Activated naive CD8-positive, alpha-beta T cell treated with anti-CD3 and anti-CD28 coated beads, Interleukin-2, amount 10 ng/mL, durations not matched to agents 7 days and 5 days (primary cell): ENCODE measurements at places on chromosomes 7 and 10. TPM values are rescaled to one million over a fixed set of nuclear protein-coding genes. Genes with fewer than 3 reads are reported as not detected.

DNA sequence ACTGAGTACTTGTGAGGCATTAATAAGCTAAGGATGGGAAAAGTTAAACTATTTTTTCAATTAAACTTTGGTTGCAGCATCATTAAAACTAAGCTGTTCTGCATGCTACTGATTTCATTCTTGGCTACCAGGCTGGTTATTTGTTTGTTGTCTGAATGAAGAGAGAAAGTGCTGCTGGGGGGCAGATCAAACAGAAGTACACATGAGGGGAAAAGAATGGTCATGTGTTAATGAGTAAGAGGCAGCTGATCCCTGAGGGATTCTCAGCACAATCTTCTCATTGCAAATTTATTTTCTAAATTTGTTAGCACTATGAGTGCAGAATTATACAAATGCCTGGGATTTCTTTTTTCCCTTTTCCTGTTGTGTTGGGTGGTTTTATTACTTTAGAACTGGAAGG is 213.2 kb upstream of the HPS1 start:
- peaks cover 5% of the 10 kb centered on the region for H3K27me3 ChIP-seq
- no peaks in the 10 kb centered on the region for H3K4me1 ChIP-seq
- DNase-seq, result no peak
- no peak overlapping the region for H3K4me3 ChIP-seq
- H3K36me3 ChIP-seq, result no peaks in the 10 kb centered on the region

DNA sequence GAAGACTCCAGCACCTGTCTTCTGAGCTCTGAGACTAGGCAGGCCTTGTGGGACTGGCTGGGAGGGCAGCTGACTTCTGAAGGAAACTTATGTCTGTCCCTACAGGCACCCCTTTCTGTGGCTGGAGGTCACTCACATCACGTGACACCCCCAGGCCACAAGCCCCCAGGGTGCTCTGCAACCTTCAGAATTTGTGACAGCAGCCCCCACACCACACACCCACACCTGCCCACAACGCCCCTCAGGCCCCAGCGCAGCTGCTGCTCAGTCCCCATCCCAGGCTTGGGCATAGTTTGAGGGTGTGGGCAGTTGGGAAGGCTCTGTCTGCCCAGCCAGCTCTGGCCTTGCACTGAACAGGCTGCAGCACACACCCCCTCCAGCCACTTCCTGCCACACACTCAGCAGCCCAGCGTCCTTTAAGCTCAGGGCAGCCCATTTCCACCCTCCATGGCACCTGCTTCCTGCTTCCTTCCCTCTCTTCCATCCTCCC is 80.0 kb upstream of the UNC5B start:
- no peak for DNase-seq
- H3K27ac ChIP-seq, result no peak overlapping the region
- H3K36me3 ChIP-seq, result no peaks in the 10 kb centered on the region
- H3K4me1 ChIP-seq, result peaks cover 15% of the 10 kb centered on the region
- H3K27me3 ChIP-seq, result peaks cover 17% of the 10 kb centered on the region

- no peak overlapping the region for H3K4me3 ChIP-seq
- no peak overlapping the region for H3K27ac ChIP-seq
- peaks cover 79% of the 10 kb centered on the region for H3K27me3 ChIP-seq
- DNase-seq, result no peak
- no peaks in the 10 kb centered on the region for H3K36me3 ChIP-seq
Observed at GRCh38 chr10:30057421-30057841, 2.0 kb downstream of the JCAD start.

The GRID2IP gene
- 0.28 TPM for total RNA-seq

The HOXA7 gene
- not detected for total RNA-seq

- H3K4me3 ChIP-seq, result no peak overlapping the region
- no peak for DNase-seq
- H3K27me3 ChIP-seq, result peaks cover 7% of the 10 kb centered on the region
- H3K27ac ChIP-seq, result no peak overlapping the region
Observed at GRCh38 chr7:85030893-85031292, 156.0 kb downstream of the SEMA3D start.

DNA sequence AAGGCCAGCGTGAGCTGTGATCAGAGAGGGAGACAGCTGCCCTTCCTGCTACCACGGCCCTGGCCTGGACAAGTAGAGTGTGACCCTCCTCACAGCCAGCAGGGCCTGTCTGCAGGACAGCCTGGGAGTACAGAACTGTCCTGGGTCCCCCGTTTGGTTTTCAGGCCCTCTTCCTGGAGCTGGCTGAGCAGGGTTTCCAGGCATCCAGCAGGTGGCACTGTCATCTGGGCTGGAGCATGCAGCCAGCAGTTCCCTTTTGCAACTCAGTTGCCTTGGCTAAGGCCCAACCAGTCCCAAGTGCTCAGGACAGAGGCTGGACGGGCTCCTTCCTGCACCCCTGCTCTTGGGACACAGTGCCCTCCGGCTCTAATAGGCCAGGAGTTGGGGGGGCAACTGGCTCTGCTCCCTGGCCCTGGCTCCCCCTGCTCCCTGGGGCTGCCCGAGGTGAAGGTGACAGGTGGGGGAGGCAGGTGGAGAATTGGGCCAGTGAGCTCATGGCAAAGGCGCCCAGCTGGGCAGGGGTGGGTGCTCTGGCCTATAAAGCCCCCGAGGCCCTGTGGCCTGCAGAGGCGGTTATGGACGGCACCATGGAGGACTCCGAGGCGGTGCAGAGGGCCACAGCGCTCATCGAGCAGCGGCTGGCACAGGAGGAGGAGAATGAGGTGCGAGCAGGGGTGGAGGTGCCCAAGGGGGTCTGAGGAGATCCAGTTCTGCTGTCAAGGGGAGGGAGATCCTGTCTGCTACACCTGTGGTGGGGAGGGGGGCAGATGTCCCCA is at the start of gene ANKRD2:
Gene ANKRD2 (plus strand): TSS at position 566 of the 776 bp plus-strand sequence. CDS start 10 bp downstream, at position 576.
- H3K27ac ChIP-seq, result no peak within 1 kb of the TSS
- no peak within 1 kb of the TSS for H3K4me3 ChIP-seq
- DNase-seq, result peak; percentile 69
